ENCODE measurements at places on chromosomes 13 and 19. TPM values are rescaled to one million over a fixed set of nuclear protein-coding genes. Genes with fewer than 3 reads are reported as not detected.

ZNF841 gene
- 33.8 TPM for total RNA-seq

ERVK3-1 gene
- total RNA-seq, result 34.3 TPM

TGFBR3L gene
- 0.84 TPM for total RNA-seq

CEACAM1 gene
- total RNA-seq, result 5.1 TPM

DNA sequence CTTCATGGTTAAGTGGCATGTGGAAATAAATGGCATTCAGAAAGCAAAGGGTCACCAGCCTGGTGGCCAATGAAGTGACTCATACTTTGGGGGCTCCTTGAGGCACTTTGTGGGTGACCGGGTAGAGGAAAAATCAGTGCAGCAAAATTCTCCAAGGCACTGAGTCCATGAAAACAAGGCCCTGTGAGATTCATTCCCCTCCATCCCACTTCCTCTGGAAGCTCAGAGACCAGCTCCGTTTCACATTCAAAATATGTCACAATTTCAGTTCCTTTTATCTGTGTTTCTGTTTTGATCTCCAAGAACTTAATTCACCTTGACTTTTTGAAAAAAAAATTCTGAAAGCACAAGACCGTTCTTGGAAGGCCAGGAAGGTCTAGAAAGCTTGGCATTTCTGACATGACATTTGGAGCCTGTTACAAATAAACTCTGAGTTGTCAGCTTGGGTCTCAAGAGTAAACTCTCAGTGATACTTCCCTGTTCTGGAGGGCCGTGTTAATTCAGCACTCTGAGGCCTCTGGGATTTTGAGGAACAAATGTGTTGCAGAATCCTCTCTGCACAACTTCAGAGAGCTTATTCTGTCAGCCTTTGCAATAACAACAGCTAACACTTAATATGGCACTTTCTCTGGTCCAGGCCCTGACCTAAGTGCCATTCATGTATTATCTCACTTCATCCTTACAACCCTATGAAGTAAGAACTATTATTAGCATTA, 6.8 kb downstream of the CYSLTR2 start:
- H3K27ac ChIP-seq, result no peak overlapping the region
- no peaks in the 10 kb centered on the region for H3K4me1 ChIP-seq
- H3K27me3 ChIP-seq, result no peaks in the 10 kb centered on the region

DNA sequence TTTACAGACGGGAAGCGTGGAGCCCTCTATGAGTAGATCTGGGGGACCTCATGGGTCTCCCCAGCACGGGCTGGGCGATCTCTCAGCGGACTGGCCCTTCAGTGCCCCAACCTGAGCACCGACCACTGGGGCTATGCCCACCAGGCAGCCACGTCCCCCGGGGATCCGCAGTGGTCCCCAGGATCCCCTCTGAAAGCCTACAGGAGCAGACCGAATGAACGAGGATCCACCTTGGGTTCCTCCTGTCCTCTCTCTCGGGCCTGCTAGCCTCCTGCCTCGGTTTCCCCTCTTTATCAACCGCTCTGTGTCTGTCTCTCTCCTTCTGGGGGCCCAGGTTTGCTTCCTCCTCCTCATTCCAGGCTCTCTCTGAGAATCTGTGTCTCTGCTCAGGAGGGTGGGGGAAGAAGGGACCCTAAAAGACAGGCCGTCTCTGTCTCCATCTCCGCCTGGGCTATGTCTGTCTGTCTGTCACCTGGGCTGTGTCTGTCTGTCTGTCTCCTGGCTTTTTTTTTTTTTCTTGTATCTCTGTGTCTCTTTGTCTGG, 2.0 kb upstream of the MEIS3 start:
- no peak overlapping the region for H3K4me3 ChIP-seq
- no peak for DNase-seq
- no peaks in the 10 kb centered on the region for H3K4me1 ChIP-seq

GRCh38 chr19:3382460-3383100, 16.2 kb downstream of the NFIC start:
- H3K36me3 ChIP-seq, result peaks cover 8% of the 10 kb centered on the region
- H3K27ac ChIP-seq, result no peak overlapping the region
- H3K4me3 ChIP-seq, result no peak overlapping the region
- no peaks in the 10 kb centered on the region for H3K27me3 ChIP-seq
- no peak for DNase-seq
- H3K4me1 ChIP-seq, result peaks cover 1% of the 10 kb centered on the region

- H3K27ac ChIP-seq, result no peak overlapping the region
- DNase-seq, result no peak
- H3K27me3 ChIP-seq, result no peaks in the 10 kb centered on the region
- H3K4me3 ChIP-seq, result no peak overlapping the region
Observed at GRCh38 chr13:109427148-109427547, 359.2 kb downstream of the IRS2 start.

DNA sequence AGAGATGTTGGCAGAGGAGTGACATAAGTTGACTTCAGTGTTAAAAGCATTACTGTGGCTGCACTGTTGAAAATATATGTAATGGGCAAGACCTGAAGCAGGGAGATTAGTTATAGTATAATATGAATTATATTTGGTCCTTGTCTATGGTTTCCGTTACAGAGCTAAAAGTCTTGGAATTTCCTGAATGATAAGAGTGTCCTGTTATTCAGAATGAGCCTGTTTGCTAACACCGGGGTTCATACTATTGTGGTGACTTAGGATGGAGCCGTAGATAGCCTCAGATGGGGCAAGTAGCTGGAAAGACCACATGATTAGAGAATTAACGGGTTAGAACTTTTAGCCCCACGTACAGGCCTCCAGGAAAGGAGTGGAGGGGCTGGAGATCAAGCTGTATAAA, 5.7 kb downstream of the USPL1 start:
- no peaks in the 10 kb centered on the region for H3K4me1 ChIP-seq
- H3K27me3 ChIP-seq, result no peaks in the 10 kb centered on the region
- no peaks in the 10 kb centered on the region for H3K36me3 ChIP-seq
- H3K27ac ChIP-seq, result no peak overlapping the region
- H3K4me3 ChIP-seq, result no peak overlapping the region
- no peak for DNase-seq

GRCh38 chr19:1210227-1210538, 4.6 kb downstream of the STK11 start:
- H3K4me1 ChIP-seq, result no peaks in the 10 kb centered on the region
- H3K27me3 ChIP-seq, result no peaks in the 10 kb centered on the region
- no peak overlapping the region for H3K4me3 ChIP-seq
- no peak for DNase-seq
- no peaks in the 10 kb centered on the region for H3K36me3 ChIP-seq
- no peak overlapping the region for H3K27ac ChIP-seq

DNA sequence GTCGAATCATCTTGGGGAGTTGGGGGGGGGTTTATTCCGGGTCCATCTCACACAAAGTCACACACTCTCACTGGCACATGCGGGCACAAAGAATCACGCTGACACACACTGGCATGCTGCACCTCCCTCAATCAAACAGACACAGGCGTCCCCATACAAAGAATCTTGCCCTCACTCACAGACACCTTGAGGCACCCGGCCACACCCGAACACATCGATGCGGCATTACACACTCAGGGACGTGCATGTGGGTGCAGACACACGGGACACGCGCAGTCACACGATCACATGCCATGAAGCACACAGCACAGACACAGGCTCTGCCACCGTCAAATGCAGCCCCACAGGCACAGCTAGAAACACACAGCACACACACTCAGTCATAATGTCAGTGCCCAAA, 7.8 kb downstream of the NFIX start:
- no peak for DNase-seq
- peak overlapping the region; percentile 87 for H3K27ac ChIP-seq
- H3K36me3 ChIP-seq, result no peaks in the 10 kb centered on the region
- H3K4me3 ChIP-seq, result peak overlapping the region; percentile 9
- H3K4me1 ChIP-seq, result no peaks in the 10 kb centered on the region
- no peaks in the 10 kb centered on the region for H3K27me3 ChIP-seq

- H3K27ac ChIP-seq, result no peak overlapping the region
- no peaks in the 10 kb centered on the region for H3K4me1 ChIP-seq
- no peak overlapping the region for H3K4me3 ChIP-seq
- no peak for DNase-seq
Observed at GRCh38 chr19:48206397-48207093, 36.1 kb downstream of the ZSWIM9 start.

- peak within 1 kb of the TSS; percentile 64 for H3K4me3 ChIP-seq
- no peaks in the 10 kb centered on the region for H3K27me3 ChIP-seq
- H3K36me3 ChIP-seq, result no peaks in the 10 kb centered on the region
- H3K4me1 ChIP-seq, result no peaks in the 10 kb centered on the region
Observed at GRCh38 chr19:55062735-55063491, at the start of gene RDH13. TSS of gene RDH13 (minus strand) at chr19:55063148. CDS start at chr19:55063032, 116 bp downstream.

DNA sequence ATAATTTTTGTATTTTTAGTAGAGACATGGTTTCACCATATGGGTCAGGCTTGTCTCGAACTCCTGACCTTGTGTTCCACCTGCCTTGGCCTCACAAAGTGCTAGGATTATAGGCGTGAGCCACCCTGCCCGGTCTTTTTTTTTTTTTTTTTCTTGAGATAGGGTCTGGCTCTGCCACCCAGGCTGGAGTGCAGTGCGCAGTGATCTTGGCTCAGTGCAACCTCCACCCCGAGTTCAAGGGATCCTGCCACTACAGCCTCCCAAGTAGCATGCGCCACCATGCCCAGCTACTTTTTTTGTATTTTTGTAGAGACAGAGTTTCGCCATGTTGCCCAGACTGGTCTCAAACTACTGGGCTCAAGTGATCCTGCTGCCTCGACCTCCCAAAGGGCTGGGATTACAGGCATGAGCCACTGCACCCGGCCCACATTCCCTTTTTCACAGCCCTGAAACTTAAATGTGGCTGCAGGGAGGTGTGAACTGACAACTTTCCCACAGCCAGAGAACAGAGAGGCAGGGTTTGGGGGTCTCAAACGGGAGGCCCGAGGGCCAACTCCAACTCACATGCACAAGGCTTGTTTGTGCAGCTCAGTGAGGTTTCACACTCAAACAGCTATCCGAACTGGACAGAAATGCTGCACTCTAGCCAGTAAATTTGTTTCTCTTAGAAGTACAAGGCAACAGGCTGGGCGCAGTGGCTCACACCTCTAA, 4.4 kb upstream of the S1PR5 start:
- no peaks in the 10 kb centered on the region for H3K27me3 ChIP-seq
- H3K36me3 ChIP-seq, result no peaks in the 10 kb centered on the region
- H3K27ac ChIP-seq, result no peak overlapping the region
- H3K4me1 ChIP-seq, result no peaks in the 10 kb centered on the region
- no peak for DNase-seq

DNA sequence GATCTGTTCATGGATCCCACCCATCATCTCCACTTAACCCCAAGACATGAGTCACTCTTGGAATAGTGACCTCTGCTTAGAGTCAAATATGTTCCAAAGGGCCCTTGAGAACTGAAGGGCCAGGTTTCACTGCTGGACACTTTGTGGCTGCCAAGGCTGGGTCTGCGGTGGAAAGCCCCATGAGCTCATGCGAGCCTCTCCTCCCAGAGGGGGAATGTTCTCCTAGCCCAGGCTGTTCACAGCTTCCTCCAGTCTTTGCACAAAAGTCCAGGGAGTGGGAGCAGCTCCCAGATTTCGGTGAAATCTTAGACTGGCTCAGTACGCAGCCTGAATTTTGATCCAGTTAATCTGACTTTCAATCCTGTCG, 732 bp upstream of the DCLK1 start:
- H3K4me1 ChIP-seq, result no peaks in the 10 kb centered on the region
- H3K27ac ChIP-seq, result no peak overlapping the region
- no peak overlapping the region for H3K4me3 ChIP-seq
- no peaks in the 10 kb centered on the region for H3K36me3 ChIP-seq
- peak; percentile 87 for DNase-seq
- no peaks in the 10 kb centered on the region for H3K27me3 ChIP-seq
